ENCODE measurements at places on chromosomes 5 and 9.

DNA sequence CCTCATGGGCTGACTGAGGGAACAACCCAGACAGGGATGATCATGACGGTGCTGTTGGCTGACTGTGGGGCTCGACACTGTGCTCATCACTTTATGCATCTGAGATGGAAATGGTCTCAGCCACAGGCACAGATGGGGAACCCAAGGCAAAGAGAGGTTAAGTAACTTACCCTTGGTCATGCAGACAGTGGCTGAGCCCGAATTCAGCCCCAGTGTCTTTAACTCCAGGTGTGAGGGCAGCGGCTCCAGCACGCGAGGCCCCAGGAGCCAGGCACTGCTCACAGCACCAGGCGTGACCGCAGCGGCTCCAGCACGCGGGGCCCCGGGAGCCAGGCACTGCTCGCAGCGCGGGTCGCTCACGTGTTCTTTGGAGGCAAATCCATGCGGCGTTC, 45.3 kb upstream of the FCN1 start:
- DNase-seq, result no peak

GRCh38 chr5:56973473-56973872, 21.6 kb upstream of the MIER3 start:
- no peak for DNase-seq

DNA sequence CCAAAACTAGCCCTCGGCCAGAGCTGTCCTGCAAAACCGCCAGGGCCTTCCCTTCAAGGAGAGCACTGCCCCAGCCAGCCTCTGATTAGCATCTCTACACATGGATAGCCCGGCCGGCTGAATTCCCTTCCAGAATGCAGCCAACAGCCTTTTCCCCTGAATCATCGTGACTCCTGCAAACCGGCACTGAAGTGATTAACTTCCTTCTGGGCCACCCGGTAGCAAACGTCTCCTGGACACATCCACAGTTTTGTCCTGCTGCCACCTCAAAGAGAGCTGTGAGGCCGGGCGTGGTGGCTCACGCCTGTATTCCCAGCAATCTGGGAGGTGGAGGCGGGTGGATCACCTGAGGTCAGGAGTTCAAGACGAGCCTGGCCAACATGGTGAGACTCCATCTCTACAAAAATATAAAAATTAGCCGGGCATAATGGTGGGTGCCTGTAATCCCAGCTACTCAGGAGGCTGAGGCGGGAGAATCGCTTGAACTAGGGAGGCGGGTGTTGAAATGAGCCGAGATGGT, 21.1 kb upstream of the EEIG1 start:
- DNase-seq, result no peak

GRCh38 chr5:74919487-74919886, 53.3 kb upstream of the FAM169A start:
- DNase-seq, result peak; percentile 70

- no peak for DNase-seq
Measured at GRCh38 chr5:133838286-133838685, 130.1 kb downstream of the C5orf15 start.

- no peak for DNase-seq
Measured at GRCh38 chr5:111855356-111855755, 98.4 kb upstream of the NREP start.

DNA sequence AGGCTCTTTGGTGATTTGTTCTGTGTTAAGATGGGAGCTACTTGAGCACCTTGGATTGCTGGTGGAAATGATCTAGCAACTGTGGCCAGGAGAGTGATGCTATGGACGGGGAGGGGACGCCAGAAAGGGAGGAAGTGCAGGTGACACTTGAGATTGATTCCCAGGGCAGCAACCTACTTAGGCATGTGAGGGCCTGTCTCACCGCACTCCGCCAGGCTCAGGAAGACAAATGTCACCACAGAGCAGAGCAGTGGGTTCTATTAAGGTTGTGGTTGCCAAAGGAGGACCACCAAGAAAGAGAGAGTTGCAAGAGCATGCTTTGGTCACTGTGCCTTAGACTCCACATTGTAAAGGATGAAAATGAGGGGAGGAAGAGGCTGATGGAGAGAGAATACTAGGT, 404.3 kb downstream of the IRX1 start:
- DNase-seq, result no peak

- DNase-seq, result no peak
Measured at GRCh38 chr5:71767661-71768060, 48.6 kb downstream of the CARTPT start.

DNA sequence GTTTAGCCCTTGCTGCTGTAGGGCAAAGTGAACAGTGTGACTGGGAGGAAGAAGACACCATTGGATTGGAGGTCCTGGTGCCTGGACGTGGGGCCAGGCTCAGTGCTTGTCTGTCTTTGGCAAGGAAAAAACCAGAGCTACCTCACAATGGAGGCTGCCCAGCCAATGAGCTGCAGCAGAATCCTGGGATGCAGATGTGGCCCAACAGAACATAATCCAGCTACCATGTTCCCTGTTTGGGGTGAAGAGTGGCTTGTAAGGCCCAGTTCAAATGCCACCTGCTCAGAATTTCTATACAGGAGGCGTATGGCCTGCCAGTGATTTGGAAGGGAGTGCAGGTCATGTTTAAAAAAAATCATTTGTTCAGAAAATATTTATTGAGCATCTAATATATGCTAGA, at the start of gene SLC36A3:
Gene SLC36A3, minus strand, starts transcription at position 101 of the 400 bp plus-strand sequence. CDS start 412 bp downstream, outside the sequence.
- no peak for DNase-seq

- DNase-seq, result no peak
Measured at GRCh38 chr9:13570068-13570974, 290.8 kb upstream of the MPDZ start.

GRCh38 chr5:170316937-170317336, 19.4 kb upstream of the LCP2 start:
- DNase-seq, result no peak

DNA sequence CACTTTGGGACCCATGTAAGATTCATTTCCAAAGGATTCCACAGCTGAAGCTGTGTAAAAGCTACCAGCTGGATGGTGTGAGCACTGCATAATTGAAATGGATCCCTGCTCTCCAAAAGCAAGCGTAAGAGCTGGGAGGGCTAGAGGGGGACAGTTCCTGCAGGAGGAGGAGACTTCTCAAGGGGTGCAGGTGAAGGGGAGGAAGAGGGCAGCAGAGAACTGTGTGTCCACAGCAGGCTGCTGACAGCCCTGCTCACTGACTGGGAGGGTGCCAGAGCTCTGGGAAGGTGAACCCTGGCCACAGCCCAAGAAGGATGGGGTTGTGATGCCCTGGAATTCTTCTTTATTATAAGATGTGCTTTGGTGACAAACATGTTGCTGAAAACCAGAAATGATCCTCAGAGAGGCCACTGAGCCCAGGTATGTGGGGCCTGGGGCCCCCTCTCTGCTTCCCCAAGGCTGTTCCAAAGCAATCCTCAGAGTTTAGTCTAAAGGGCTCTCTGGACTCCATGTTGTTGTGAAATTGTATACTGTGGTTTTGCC, 112.8 kb upstream of the SLC25A48 start:
- DNase-seq, result no peak

DNA sequence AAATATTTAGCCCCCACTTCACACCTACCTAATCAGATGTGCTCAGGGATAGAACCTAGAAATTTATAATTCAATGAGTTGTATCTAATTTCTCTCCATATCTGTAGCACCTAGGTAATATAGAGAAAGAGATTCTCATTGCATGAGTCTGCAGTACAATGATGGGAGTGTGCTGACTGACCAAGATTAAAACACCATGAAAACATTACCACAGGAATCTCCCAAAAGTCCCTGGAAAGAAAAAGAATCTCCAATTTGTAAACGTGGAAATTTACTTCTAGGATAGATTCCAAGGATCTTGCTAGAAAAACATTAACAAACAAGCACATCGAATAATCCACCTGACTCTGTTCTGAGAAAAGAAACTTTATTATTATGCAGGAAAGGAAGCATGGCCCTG, 45.0 kb upstream of the DMRTA1 start:
- DNase-seq, result no peak

DNA sequence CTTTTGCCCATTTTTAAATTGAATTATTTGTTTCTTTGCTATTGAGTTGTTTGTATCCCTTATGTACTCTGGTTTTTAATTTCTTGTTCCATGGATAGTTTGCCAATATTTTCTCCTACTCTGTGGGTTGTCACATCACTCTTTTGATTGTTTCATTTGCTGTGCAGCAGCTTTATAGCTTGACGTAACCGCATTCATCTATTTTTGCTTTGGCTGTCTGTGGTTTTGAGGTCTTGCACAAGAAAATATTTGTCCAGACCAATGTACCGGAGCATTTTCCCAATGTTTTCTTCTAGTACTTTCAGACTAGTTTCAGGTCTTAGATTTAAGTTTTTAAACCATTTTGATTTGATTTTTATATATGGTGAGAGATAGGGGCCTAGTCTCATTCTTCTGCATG, 36.2 kb upstream of the ZNF366 start:
- DNase-seq, result no peak

DNA sequence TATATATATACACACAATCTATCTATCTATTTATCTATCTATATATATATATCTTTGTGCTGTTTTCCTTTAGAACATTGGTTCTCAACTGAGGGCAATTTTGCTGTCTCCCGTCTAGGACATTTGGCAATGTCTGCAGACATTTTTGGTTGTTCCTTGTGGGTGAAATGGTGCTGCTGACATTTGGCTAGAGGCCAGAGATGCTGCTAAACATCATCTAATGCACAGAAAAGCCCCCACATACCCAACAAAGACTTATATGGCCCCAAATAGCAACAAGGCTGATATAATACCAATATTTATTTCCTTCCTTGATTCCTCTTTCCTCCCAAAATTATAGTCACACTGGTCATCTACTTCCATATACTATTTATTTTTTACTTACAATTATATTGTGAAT, 197.5 kb downstream of the TRPM3 start:
- DNase-seq, result no peak

GRCh38 chr9:103789686-103790085, 304.4 kb upstream of the SMC2 start:
- DNase-seq, result peak; percentile 50

DNA sequence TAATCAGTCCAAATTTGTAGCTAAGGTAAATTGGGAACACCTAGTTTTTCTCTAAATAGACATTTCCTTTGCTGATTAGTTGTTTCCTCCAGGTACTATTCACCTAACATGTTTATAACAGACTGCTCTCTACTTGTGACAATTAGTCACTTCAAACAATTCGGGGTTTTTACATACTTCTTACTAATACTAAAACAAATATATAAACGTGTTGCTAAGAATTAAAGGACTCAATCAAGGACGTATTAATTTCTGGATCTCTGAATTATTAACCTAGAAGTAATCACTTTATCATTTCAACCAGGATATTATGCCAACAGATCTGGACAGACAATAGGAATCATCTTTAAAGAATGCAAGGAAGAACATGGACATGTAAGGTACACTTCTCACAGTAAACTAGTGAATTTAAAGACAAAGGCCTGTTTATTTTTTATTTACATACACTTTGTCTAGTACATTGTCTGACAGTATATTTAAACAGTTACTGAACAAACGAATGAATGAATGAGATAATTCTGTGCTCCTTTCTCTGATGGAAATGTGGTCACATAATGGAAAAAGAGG, 22.3 kb downstream of the PJA2 start:
- DNase-seq, result no peak

Measured in Kasumi-1 (cell line).